Endodermal cell (in vitro differentiated cells): ENCODE measurements at places on chromosomes 4 and X.

- DNase-seq = no peak
Measured at GRCh38 chrX:150514462-150514861, 54.0 kb upstream of the MTM1 start.

DNA sequence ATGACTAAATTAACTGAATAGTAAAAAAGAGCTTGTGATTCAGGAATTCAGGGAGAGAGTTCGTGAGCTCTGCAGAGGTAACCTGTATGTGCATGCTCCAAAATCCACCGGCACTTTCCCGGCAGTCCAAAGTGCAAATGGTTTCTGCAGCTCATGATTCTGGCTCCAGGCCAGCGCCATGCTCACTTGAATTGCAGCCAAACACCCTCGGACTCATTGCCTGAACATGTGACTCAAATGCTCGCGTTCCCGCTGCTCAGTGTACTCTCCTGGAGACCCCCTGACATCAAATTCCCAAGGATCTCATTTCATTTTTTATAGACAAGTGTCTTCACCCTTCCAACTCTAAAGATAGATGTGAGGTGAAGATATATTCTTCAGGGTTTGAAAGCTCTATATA lies 44.1 kb upstream of the SH3RF1 start:
- no peak for DNase-seq

DNA sequence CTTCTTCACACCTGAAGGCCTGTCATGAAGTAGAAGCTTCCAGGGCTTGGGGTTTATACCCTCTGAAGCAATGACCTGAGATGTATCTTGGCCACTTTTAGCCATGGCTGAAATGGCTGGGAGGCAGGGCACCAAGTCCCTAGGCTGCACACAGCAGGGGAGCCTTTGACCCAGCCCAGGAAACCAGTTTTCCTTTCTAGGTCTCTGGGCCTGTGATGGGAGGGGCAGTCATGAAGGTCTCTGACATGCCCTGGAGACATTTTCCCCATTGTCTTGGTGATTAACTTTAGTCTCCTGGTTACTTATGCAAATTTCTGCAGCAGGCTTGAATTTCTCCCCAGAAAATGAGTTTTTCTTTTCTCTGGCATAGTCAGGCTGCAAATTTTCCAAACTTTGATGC lies 511.0 kb upstream of the KLHL4 start:
- DNase-seq = peak; percentile 48

DNA sequence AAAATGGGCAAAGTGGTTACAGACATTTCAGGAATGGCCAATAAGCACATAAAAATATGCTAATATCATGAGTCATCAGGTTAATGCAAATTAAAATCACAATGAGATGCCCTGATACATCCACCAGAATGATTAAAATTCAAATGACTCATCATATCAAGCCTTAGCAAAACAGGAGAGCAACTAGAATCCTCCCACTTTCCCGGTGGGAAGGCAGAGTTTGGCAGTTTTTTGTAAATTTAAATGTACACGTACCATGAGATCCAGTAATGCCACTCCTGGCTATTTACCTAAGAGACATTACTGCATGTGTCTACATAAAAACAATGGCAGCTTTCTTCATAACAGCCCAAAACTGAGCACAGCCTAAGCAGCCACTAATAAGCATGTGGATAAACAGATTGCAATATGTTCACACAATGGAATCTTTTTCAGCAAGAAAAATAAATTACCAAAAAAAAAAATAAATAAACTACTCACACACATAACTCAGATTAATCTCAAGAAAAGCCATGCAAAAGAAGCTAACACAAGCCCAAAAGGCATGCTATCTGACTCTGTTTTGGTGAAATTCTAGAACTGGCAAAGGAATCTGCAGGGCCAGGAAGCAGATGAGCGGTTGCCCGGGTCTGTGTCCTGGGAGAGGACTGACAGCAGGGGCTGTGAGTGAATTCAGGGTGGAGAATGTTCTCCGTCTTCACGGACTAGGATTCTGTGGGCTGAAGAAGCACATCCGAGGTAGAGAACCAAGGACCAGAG lies 48.8 kb downstream of the AFAP1 start:
- DNase-seq = no peak

GRCh38 chrX:13955975-13956374 lies 73.7 kb downstream of the GEMIN8 start:
- no peak for DNase-seq

- no peak for DNase-seq
Measured at GRCh38 chr4:94743838-94744237, 13.9 kb upstream of the BMPR1B start.

GRCh38 chr4:124105212-124105611 lies 607.3 kb downstream of the ANKRD50 start:
- DNase-seq = no peak

DNA sequence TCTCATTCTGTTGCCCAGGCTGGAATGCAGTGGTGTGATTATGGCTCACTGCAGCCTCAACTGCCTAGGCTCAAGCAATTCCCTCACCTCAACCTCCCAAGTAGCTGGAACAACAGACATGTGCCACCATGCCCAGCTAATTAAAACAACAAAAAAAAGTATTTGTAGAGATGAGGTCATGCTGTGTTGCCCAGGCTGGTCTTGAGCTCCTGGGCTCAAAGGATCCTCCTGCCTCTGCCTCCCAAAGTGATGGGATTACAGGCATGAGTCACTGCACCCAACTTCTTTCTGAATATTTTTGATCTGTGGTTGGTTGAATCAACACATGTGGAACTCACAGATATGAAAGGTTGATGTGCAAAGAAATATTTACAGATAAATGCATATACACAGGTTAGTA lies 18.5 kb upstream of the SEPTIN11 start:
- no peak for DNase-seq

- DNase-seq = no peak
Measured at GRCh38 chr4:146507632-146508031, 14.1 kb downstream of the SLC10A7 start.

DNA sequence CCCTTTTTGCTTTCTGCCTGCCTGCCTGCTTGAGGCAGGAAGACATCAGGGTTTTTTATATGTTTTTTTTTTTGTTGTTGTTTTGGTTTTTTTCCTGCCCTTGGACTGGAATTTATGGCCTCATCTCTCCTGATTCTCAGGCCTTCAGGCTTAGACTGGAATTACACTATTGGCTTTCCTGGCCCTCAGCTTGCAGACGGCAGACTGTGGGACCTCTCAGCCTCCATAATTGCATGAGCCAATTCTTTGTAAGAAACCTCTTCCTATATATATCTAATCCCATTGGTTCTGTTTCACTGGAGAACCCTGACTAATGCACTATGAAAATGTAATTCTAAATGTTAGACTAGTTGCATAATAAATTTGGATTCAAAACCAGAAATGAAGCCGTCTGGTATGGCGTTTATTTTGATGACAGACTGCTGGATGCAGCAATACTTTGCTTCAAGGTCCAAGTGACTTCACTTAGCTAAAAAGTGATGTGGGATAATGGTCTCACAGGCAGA lies 59.0 kb downstream of the SEL1L3 start:
- DNase-seq = no peak

GRCh38 chrX:147953976-147954375 lies 27.2 kb upstream of the FMR1NB start:
- DNase-seq = no peak

DNA sequence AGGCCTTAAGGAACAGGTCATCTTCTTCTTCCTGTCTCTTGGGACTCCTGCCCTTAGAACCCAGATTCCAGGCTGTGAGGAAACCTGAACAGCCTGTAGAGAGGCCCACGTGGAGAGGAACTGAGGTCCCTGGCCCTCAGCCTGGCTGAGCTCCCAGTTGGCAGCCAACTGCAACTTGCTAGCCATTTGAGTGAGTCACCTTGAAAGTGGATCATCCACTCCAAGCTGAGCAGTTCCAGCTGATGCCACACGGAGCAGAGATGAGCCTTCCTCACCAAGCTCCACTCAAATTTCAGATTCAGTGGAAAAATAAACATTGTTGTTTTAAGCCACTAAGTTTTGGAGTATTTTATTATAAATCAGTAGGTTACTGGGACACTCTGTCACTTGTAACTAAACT lies 392.5 kb downstream of the BCOR start:
- peak; percentile 69 for DNase-seq

DNA sequence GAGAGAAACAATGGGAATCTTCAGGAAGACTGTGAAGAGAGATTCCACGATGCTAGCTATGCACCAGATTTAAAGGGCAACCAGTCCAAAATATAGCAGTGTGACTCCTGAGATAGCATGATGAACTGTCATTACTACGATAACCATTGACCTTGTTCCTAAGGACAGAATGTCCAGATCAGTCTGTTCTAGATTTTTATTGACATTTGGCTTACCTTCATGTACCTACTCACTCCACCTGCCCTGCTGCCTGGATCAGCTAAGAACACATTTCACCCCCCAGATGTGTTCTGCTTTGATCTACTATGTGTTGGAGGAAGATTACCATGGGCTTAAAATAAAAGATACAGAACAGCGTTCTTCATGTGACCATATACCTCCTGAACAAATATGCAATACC lies 50.1 kb downstream of the ELF2 start:
- DNase-seq = no peak
